Progenitor cell of endocrine pancreas (in vitro differentiated cells): ENCODE measurements at places on chromosomes 2 and 18. TPM values are rescaled to one million over a fixed set of nuclear protein-coding genes. Genes with fewer than 3 reads are reported as not detected.

The DUSP2 gene
- total RNA-seq = 0.64 and 0.93 TPM in 2 replicates

The SULT1C4 gene
- total RNA-seq = 31.2 and 35.5 TPM in 2 replicates

The KIF5C gene
- 26.8 and 27.3 TPM in 2 replicates for total RNA-seq

The PCARE gene
- total RNA-seq = not detected in 2 replicates

The MAB21L4 gene
- total RNA-seq = 9.7 and 12.5 TPM in 2 replicates

The FRZB gene
- total RNA-seq = 38.2 and 45.5 TPM in 2 replicates

The AMER3 gene
- total RNA-seq = 6.4 and 7.0 TPM in 2 replicates

The DOCK10 gene
- total RNA-seq = 3.6 and 4.6 TPM in 2 replicates

The SAG gene
- not detected in 2 replicates for total RNA-seq

The KCNS3 gene
- total RNA-seq = 7.4 and 8.2 TPM in 2 replicates

The PLCD4 gene
- total RNA-seq = 0.38 and 0.62 TPM in 2 replicates

The DSC3 gene
- total RNA-seq = 1.2 TPM in 2 replicates

The GATA6 gene
- 112 and 114 TPM in 2 replicates for total RNA-seq

The EVX2 gene
- total RNA-seq = not detected in 2 replicates

The SLC11A1 gene
- 0.33 and 0.34 TPM in 2 replicates for total RNA-seq

The CNPPD1 gene
- total RNA-seq = 38.9 and 40.8 TPM in 2 replicates

The IGFBP5 gene
- total RNA-seq = 73.9 and 75.3 TPM in 2 replicates

The ACVR1C gene
- total RNA-seq = 2.4 TPM in 2 replicates
